Activated CD4-positive, alpha-beta T cell treated with anti-CD3 and anti-CD28 coated beads, Interleukin-2, amount 50 U/mL, for 4 hours (primary cell): ENCODE measurements at places on chromosomes 1 and 21.

GRCh38 chr1:93625582-93626327, 55.9 kb downstream of the BCAR3 start:
- DNase-seq: no peak

GRCh38 chr1:235049217-235049616, 79.4 kb downstream of the TOMM20 start:
- DNase-seq: no peak

DNA sequence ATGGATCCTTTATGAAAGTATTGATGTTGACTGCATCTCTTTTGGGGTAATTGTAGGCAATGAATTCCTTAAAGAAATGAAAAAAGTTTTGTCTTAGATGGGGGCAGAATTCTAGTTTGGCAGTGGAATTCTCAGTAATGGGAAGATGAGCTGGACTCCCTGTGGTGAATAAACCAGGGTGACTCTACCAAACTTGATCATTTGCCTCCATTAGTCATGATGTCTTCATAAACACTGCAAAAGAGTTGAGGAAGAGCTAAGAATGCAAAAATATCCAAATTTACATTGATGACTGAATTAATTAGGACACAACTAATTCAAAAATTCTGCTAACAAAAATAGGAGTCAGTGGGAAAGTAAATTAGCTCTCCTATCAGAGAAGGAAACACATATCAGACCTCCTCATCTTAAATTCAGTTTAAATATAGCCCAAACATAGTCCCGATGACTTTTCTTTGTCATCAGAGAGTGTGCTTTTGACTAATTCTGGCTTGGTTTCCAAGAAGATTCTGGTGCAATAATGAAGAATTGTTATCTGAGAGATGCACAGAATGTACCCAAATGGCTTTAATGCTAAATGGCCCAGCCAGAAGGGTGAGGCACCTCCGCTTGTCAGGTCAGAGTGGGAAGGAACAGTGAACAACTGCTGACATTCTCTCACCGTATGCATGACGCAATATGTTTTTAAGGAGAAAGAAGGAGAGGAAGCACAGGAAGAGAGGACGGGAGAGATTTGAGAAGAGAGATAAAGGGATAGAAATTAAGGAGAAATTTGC, 525.1 kb downstream of the LMO4 start:
- no peak for DNase-seq

DNA sequence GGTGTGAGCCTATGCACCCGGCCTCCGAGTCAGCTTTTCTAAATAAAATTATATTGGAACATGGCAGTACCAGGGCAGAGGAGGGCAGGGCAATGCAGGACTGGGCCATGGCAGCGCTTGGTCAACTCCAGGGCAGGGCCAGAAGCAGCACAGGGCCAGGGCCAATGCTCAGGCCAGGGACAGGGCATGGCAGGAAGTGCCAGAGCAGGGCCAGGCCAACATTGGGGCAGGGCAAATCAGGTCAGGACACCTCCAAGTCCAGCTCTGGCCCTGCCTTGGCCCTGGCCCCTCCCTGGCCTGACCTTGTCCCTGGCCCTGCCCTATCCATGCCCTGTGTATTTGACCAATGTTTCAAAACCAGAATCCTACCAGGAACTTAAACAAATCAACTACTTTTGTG, 156.1 kb downstream of the LIPI start:
- DNase-seq: no peak

- no peak for DNase-seq
Measured at GRCh38 chr1:36963006-36963405, 71.3 kb downstream of the GRIK3 start.

DNA sequence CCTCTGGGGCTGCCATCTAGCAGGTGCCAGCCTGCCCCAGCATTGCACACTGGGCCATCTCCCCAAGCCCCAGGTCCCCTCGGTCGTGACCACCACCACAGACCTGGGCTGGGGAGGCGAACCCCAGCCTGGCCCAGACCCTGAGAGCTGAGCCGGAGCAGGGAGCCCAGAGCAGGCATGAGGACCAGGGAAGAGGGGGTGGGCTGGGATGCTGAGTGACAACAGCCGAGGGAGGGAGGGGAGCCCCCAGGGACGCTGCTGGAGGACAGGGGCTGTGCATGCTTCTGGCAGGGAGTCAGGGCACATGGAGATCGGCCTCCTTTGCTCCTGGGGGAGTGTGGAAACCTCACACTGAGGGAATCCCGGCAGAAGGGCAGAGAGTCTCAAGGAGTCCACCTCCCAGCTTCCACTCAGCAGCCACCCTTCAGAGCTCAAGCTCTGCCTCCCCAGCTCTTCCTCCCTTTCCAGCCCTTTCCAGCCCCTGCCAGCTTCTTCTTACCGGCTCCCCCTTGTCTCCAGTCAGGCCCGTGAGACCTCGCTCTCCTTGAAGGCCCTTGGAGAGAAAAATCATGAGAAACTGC, 23.7 kb upstream of the PEF1 start:
- DNase-seq: no peak

DNA sequence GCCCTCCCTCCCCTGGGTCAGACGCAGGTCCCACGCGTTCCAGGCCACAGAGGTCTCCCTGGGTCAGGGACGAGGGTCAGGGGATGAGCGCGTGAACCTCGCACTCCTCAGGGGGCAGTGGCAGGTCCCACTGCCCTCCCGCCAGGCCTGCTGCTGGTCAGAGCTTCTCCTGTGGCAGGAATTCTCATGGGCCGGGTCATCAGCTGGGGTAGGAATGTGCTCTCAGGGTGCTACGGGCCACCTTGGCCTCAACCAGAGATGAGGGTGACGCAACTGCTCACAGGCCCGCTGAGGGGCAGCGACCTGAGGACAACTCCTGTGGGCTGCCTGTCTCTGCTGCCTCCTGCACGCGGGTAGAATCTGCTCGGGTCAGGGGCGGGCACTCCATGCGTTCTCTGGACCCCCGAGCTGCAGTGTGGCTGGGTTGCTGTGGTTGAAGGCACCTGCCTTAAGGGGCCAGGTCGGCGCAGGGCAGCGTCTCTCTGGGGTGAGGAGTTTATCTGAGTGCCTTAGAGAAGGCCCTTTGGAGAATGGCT, 128.8 kb downstream of the PRDM16 start:
- DNase-seq: no peak

- DNase-seq: no peak
Measured at GRCh38 chr21:37800456-37801061, 115.7 kb downstream of the KCNJ6 start.

GRCh38 chr1:201890806-201891450, 2.2 kb downstream of the SHISA4 start:
- no peak for DNase-seq
